COLO829 (cell line): ENCODE measurements at places on chromosomes 6 and 20.

GRCh38 chr20:3804254-3804751 is 8.2 kb downstream of the CDC25B start:
- no peak for DNase-seq

DNA sequence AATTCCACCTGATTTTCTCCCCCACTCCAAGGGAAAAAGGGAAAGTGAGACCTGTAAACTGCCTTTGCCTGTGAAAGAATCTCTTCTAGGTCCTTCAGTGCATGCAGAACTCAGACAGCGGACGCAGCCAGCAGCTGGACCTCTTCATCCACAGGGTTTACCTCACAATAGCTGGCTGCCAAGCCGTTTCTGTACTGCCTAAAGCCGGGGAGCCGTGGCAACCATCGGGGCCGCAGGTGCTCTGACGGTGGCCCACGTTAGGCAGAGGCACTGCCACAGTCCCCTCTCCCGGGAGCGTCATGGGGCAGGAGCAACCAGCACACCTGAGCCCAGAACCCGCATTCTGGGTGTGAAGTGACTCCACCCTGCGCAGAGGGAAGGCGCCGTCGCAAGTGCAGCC is 206.1 kb downstream of the TTLL2 start:
- DNase-seq = no peak

DNA sequence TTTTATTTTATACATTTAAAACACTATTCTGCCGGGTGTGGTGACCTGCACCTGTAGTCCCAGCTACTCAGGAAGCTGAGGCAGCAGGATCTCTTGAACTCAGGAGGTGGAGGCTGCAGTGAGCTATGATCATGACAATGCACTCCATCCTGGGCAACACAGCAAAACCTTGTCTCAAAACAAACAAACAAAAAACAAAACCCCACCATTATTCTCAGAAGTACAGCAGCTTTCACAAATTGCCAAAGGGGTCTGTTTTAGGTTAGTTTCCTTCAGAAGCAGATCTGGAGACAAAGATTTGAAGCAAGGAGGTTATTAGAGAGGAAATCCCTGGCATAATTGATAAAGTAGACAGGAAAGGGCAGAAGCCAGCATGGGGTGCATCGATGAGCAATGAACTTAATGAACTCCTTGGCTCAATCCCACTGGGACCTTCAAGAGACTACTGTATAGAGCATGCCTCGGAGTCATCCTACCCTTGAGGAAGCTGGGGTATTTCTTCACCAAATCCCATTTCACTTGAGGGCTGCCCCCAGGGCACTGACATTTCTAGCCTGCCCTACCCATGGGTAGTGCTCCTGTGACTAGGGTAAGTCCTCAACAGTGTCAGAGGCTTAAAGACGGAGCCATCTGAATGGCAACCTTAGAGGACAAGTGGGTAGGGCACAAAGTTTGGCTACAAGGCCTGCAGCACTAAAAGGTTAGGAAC is 43.2 kb upstream of the DDR1 start:
- no peak for DNase-seq

DNA sequence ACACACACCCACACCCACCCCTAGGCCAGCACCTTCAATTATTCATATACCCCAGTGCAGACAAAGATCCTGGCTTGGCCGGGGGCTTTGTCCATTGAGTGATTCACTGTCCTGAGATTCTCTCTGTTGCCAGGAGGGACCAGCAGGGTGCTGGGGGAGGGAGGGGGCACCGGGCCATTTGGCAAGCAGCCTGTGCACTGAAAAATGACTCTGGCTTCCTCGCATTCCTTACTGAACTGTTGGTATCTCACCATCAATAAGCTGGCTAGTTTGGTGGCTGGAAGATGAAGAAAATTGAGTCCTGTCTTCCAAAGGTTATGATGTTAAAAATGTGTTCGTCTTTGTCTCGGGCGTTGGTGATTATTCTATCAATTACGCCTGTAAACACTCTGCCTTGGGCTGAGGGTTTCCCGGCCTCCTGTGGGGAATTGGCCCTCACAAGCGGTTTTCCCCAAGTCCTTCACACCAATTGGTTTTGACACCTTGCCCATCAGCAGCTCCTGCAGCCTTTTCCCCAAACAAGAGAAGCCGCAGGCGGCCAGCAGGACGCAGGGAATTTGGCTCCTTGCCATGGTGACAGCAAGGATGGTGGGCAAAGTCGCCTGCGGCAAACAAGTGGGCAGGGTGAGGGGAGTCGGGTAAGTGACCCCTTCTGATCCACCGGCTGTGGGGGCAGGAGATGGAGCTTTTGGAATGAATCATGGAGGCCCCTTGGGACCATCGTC is 4.9 kb downstream of the VSTM2L start:
- peak; percentile 93 for DNase-seq

GRCh38 chr6:139236105-139236504 is 55.7 kb downstream of the TXLNB start:
- DNase-seq = no peak

DNA sequence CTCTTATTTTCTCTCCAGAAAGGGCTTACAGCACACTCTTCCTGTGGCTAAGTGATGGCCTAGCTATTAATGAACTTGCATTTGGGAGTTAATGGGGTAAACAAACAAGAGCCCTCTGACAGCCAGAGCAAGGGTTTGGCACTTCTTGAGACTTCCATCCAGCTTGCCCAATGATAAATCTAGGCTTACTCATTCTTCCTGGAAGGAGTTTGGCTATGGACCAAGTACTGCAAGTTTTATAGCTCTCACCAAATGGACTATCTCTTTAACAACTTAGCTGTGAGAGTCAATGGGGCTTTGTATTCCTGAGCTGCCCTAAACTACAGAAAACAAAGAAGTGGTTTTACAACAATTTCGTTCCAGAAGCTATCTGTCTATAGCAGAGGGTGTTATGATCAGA is 16.7 kb upstream of the PI3 start:
- peak; percentile 96 for DNase-seq

GRCh38 chr20:10985536-10985935 is 311.7 kb upstream of the JAG1 start:
- peak; percentile 92 for DNase-seq

DNA sequence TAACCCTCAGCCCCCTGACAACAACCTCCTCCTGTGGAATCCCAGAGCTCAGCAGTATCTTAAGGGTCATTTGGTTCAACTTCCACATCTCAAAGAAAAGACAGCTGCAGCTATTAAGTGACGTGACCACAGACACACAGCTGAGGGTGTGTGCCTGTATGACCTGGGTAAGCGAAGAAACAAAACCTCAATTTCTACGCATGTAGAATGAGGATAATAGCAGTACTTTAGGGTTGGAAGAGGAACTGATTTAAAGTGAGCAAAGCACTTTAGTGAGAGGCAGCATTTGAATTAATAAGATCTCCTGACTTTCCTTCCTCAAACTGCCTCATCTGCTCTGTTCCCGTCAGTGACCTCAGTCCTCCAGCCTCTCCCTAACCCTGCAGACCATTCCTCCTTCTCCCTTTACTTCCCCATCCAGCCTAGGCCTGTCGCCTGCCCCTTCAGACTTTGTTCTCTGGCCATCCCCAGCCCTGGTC is 6.8 kb upstream of the ARMC2 start:
- DNase-seq = no peak

- DNase-seq = no peak
These were observed 184.6 kb downstream of the ID4 start for GRCh38 chr6:20021795-20022194.

GRCh38 chr6:135880066-135880972 is 28.8 kb downstream of the PDE7B start:
- DNase-seq = no peak
